CD4-positive, alpha-beta T cell (primary cell): ENCODE measurements at places on chromosomes 3 and 15. TPM values are rescaled to one million over a fixed set of nuclear protein-coding genes. Genes with fewer than 3 reads are reported as not detected.

The TEX55 gene
- not detected for total RNA-seq

GRCh38 chr3:122468896-122469533, 45.7 kb downstream of the KPNA1 start:
- DNase-seq = no peak

- DNase-seq = no peak
Observed at GRCh38 chr3:172803489-172803888, 53.0 kb downstream of the ECT2 start.

The JAGN1 gene
- 14.4 TPM for total RNA-seq

- DNase-seq = no peak
Observed at GRCh38 chr3:120649830-120650233, 32.2 kb downstream of the HGD start.

The CCR9 gene
- 7.4 TPM for total RNA-seq

DNA sequence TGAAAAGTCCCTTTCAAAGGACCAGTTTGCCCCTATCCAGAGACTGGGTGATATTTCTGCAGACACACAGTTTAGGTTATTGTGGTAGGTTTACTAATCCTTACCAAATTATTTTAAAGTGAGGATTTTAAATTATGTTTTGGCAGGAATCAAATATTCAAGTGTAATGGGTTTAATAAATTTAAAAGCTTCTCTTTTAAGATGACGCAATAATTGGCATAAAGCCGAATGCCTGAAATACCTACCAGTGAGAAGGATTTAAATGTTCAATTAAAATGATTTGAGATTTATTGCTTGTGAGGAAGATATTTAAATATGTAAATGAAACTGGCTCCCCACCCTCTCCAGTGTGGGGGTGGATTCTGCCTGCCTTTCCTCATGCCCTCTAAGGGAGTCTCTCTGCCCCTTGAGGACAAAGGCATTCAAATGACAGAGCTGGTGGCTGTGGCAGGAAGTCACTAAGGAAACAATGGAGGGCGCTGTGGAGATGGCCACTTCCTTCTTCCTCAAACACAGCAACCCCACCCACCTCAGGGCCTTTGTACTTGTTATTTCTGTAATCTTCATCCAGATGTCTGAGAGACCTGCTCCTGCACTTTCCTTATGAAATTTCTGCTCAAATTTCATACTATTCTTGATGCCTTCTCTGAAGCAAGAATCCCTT, 131.7 kb downstream of the TNIK start:
- peak; percentile 22 for DNase-seq

- no peak for DNase-seq
Observed at GRCh38 chr15:70870051-70870450, 16.1 kb upstream of the LARP6 start.

GRCh38 chr15:61725251-61725650, 335.0 kb downstream of the VPS13C start:
- DNase-seq = no peak

DNA sequence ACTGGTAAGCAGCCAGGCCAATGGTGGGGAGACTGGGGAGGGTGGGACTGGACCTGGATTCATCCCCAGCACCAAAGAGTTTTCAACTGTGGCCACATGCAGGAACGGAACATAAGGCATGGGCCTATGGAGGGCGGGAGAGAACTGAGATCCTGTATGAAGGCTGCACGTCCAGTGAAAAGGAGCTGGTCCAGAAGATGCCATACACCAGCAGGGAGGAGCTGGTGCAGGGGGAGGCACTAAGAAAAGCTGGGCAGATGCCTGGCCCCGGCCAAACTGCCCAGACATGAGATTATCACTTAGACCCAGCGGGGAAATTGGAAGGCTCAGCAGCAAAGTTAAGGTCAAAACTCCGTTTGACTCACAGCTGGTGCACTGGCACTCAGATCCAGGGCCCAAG, 58.1 kb upstream of the MCF2L2 start:
- DNase-seq = no peak

DNA sequence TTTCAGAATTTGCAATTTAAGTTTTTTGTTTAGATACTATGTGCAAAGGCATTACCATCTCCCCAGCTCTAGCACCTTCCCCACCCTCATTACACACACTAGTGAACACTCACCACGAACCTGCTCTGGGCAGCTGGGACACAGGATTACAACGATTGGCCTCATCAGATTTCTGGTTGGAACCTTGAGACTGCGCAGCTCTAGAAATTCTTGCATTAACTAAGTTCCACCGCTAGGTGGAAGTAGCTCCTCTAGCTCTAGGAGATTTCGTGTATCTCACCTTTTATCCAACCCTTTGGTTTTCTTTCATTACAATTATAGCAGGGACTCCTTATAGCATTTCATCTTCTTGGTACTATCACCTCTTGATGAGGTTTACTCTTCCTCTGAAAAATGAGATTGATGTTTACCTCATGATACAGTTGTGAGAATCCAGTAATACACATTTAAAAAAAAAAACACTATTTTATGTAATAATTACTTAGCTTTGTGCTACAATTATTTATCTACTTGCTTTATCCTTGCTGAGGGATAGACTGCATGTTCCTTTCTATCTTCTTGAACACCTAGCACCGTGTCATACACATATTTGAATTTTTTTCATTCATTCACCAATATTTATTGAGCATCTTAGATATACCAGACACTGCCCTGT, 28.7 kb upstream of the PLOD2 start:
- no peak for DNase-seq

The ZNF654 gene
- 7.6 TPM for total RNA-seq

The PHC3 gene
- 143 TPM for total RNA-seq

The GP9 gene
- total RNA-seq = not detected

GRCh38 chr3:39128951-39129350, 21.5 kb downstream of the TTC21A start:
- no peak for DNase-seq

GRCh38 chr15:27902680-27903385, 196.3 kb downstream of the OCA2 start:
- DNase-seq = no peak

DNA sequence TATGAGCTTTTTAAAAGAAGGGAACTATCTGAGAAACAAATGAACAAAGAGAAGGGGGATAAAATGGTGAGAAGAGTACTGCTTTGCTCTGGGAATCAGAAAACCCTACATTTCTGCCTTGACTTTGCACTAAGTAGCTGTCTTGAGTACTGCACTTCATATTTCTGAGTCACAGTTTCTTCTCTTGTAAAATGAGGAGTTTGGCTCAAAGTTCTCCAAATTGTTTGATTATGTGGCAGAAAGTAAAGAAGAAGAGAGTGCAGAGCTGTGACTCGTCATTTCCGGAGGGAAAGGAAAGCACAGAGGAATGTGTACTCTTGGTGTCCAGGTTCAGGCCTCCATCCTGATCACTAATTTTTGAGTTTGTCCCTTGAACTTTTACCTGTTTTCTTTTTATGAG, 54.7 kb downstream of the TP63 start:
- DNase-seq = no peak

- no peak for DNase-seq
Observed at GRCh38 chr15:62362144-62362543, 197.1 kb upstream of the C2CD4B start.

GRCh38 chr3:95715128-95715527, 1099.3 kb upstream of the EPHA6 start:
- DNase-seq = no peak

The EDEM1 gene
- 106 TPM for total RNA-seq

DNA sequence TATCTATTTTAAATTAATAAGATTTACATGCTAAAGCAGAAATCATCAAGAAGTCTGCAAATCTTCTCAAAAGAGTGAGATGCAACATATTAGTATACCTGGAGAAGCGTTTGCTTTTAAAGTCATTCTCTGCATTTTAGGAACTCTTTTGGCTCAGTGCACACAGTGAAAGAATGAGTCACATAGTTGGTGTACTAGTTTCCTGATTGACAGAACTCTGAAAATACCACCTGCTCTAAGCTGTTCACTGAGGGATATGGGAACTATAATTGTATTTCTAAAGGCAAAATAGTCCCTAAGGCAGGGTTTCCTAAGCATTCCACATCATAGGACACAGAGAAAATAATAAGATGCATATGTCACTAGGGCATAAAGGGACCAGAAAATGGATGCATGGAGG, 838.5 kb downstream of the DIPK2A start:
- no peak for DNase-seq

- DNase-seq = no peak
Observed at GRCh38 chr3:127166501-127167065, 26.3 kb upstream of the PRR23E start.

The STAC gene
- total RNA-seq = not detected

DNA sequence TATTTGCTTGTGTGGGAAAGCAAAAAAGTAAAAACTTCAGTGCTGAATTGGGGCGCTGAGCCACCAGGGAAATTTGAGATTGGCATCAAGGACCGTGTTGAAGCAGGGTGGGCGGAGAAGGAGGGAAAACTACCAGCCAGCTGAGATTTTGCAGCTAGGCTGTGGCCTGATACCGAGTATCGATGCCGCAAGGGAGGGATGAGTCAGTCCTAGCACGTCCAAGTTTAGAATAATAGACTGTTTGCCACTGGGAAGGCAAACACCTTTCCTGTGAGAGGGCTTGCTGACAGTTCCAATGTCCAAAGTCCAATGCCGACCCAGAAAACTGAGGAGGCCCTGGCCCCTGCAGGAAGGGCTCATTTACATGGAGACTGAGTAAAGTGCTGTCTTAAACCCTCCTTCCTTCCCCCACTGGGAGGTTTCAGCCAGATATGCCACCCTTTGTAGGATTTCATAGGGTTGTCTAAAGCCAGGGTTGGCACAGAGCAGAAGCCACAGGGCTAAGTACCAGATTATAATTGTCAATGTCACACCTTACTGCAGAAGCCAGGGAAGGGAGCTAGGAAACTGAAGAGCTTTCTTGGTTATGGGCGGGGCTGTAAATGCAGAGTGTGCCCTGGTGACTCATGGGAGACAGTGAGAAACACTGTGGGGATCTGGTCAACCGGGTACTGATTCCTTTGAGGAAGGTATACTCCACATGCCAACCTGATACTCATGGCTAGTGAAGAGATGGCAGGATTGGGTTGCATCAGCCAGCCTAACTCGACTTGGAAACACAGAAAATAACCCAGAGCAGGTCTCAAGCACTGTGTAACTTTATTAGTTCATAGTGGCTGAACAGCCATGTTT, 28.4 kb upstream of the PIK3CB start:
- DNase-seq = no peak

DNA sequence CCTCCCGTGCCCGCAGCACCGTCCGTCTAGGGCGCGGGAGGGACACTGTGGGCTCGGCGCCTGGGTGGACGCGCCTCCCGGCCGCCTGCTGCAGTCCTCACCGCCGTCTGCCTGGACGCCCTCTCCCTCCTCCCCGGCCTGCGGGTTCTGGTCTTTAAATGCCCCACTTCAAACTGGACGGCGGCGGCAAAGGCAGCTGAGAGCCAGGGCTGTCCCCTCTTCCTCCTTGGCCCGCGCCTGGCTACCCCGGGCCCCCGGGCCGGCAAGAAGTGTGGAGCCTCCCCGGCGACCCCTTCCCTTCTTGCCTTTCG, 426 bp downstream of the CBLB start:
- DNase-seq = no peak

GRCh38 chr15:99132634-99133287, 27.9 kb downstream of the SYNM start:
- no peak for DNase-seq

The PPP1R14D gene
- not detected for total RNA-seq

DNA sequence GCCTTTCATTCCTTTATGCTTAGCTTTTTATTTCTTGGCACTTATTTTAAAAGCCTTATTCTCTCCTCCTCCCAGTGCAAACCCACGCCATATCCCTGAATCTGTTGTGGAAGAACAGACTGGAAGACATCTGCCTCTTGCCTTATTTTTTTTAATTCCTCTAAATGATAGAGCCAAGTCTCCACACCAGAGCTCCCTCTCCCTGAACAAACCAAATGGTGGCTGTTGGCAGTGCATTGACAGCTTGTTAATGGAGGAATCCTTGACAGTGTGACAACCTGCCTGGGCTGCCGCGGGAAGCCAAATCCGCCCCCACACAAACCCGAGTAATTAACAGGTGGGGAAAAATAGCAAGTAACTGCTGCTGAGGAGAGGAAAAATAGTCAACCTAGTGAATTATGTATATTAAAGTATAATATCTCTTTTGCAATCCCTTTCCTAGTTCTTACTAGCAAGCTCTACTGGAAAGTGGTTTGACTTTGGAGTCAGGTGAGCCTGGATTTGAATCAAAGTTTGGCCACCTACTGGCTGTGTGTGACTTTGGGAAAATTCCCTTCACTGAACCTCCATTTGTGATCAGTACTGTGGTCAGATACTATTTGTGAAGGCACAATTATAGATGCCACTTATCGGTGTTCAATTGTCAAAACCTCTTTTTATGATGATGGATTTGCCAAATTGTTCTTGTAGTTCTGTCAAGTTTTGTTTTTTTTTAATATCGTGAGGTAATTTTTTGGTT, 589.6 kb downstream of the PDCD6IP start:
- DNase-seq = no peak

- no peak for DNase-seq
Observed at GRCh38 chr3:77160931-77161497, 121.1 kb downstream of the ROBO2 start.

The PYGO1 gene
- not detected for total RNA-seq

DNA sequence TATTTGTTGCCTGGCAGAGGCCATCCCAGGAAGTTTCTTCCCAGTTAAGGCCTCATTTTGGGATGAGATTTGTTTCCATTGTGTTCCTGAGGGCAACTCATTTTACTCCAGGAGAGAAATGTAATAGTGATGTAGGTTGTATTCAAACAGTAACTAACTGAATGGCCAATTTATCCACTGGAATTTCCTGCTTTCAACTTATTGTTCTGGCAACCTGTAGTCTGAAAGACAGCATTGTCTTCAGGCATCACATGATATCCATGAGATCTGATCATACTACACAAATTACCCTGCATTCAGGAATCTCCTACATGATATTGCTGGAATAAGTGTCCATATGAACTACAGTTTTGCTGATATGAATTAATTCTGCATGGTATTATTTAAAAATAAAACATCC, 79.5 kb upstream of the FGF7 start:
- no peak for DNase-seq

DNA sequence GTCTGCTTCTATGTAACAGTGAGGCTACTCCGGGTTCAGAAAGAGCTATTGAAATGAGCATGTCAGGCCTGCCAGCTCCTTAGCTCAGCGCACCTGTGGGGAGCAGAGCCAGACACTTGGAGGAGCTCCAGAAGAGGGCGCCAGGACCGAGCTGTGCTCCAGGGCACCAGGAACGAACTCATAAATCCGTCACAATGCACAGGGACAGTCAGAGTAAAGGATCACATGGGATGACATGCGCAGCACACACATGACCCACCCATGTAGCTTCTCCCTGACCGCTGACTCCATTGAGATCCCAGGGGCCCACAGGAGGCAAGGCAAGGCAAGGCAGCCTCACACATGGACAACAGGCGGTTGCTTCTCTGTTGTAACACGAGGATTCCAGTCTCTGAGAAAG, 26.0 kb upstream of the GNB5 start:
- DNase-seq = no peak

The NANOGP8 gene
- total RNA-seq = not detected

- DNase-seq = no peak
Observed at GRCh38 chr3:72848703-72849081, 447 bp upstream of the SHQ1 start.
